ENCODE measurements at places on chromosomes 13 and 19.
A peak's percentile ranks its signal among the peaks of the same experiment; 100 is the strongest.

DNA sequence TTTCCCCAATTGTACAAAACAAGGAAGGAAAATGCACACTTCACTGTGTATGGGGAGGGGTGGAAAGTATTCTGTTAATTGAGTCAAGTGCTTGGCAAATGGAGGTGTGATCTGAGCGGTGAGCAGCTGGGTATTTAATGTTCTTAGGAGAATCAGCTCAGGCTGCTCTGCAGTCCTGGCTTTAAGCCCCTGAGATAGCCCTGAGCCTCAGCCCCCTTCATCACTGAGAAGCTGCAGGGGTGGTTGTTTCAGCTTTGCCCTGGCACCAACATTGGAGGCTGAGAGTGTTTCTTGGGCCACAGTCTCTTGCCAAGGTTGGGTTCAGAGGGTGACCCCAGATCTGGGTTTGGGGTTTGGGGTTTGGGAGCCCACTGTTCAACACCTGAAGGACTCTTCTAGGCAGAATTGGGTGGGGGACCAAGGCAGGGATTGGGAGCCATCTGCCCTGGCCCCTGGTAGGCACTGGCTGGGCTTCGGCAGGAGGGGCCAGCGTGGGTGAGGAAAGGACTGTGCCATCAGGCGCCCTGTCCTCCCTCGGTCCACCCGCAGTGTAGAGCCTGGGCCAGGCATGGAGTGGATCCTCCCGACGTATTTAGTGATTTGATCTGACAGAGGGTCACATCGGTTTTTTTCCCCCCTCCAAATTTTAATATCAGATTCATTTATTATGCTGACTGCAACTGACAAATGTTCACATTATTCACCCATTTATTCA lies 66.7 kb upstream of the ZNF536 start:
- no peak for DNase-seq

- DNase-seq: no peak
Observed at GRCh38 chr19:13825489-13826441, 30.5 kb downstream of the ZSWIM4 start.

DNA sequence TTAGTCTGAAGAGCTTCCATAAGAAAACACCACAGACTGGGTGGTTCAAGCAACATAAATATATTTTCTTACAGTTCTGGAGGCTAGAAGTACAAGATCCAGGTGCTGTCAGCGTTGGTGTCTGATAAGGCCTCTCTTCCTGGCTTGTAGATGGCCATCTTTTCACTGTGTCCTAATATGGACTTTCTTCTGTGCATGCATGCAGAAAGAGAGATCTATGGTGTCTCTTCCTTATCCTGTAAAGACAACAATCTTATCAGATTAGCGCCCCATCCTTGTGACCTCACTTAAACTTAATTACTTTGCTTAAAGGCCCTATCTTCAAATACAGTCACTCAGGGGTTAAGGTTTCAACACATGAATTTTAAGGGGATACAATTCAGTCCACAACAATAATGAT lies 14.1 kb upstream of the NDFIP2 start:
- no peak for DNase-seq

DNA sequence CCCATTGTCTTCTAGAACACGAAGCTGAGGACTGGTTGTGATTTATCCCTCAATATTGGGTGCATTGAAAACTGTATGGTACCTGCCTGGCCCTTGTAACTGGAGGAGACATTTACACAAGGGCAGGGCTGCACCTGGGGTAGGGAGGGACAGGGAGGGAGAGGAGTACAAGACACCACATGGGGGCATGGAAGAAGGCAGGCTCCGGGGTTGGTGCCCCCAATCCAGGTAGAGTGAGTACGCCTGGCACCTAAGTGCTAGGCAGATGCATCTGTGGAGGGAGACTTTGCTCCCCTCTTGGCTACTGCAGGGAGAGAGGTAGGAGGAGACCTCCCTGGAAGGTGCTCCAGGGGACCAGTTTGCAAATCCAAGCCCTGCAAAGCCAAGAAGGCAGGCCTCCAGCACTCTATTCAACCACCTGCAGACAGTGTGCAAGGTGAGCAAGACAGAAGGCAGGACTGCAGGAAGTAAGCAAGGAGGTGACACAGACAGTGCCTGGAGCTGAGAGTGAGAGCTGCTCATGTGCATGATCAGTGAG lies 19.4 kb upstream of the UQCRFS1 start:
- DNase-seq: no peak

GRCh38 chr13:34241332-34241731 lies 423.4 kb downstream of the RFC3 start:
- no peak for DNase-seq

- peak; percentile 67 for DNase-seq
Observed at GRCh38 chr19:6674868-6675305, 4.9 kb upstream of the TNFSF14 start.

GRCh38 chr13:75566658-75567057 lies 17.1 kb downstream of the UCHL3 start:
- DNase-seq: no peak

- no peak for DNase-seq
Observed at GRCh38 chr19:33239223-33239975, 13.7 kb upstream of the SLC7A10 start.

GRCh38 chr19:35063940-35064818 lies 22.7 kb downstream of the HPN start:
- DNase-seq: no peak

DNA sequence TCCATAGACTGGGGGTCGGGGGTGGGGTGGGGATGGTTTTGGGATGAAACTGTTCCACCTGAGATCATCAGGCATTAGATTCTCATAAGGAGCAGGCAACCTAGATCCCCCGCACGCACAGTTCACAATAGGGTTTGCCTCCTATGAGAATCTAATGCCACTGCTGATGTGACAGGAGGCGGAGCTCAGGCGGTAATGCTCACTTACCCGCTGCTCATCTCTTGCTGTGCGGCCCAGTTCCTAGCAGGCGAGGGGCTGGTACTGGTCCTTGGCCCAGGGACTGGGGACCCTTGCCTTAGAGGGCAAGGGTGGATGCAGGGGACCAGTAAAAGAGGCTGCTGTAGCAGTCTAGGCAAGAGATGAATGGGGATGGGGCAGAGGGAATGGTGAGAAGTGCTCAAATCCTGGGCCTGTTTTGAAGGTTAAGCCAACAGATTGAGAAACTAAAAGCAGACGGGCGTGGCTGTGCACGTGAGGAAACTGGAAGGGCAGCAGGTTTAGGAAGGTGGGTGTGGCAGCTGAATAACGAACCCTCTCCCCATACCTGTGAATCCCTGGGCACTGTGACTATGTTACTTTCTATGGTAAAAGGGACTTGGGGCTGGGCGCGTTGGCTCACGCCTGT lies 1.5 kb upstream of the ERICH4 start:
- DNase-seq: no peak

- DNase-seq: no peak
Observed at GRCh38 chr13:85728811-85729210, 70.4 kb downstream of the SLITRK6 start.

DNA sequence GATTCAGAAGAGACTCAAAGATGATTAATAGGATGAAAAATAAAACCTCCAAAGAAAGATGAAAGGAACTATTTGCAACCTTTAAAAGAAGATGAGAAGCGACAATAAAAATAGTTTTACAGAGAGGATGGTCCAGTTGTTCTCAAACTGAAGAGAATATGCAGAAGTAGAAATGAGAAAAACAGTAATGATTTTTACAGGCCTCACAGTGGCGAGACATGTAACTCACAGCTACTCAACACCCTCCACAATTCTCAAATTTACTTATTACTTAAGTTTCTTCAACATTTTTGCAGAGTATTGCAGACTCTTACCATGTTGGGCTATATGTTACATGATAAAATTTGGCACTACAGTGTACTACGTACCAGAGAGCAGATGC lies 20.8 kb downstream of the NUFIP1 start:
- no peak for DNase-seq

DNA sequence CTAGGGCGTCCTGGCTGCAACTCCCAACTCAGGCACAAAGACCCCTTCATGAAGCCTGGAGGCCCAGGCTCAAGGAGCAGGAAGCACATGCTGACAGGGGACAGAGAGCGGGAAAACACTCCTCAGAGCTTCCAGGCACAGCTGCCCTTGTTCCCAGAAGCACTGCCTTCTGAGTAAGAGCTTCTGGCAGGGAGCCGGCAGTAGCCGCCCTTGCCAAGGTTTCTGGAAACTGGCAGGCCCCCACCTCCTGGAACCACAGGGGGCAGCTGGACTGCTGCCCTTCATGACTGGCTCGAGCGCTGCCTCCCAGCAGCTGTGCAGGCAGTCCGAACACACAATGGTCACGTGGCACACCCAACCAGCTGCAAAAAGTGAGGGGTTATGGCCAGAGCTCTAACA lies 33.6 kb upstream of the EPHX3 start:
- DNase-seq: no peak

DNA sequence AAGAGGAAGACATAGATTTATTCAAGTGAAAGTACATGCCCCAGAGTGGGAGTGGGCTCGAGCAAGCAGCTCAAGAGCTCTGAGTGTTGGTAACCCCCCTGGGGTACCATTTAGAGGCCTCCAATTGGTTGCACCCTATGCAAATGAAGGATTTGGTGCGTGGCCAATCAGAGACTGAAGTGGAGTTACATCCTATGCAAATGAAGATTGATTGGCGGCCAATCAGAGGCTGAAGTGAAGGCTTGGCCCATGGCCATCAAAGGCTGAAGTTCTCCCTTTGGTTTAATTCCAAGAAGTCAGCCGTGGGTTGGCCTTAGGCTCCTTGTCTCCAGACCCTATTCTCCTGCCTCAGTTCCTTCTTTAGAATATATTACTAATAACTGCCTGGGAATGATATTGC lies 12.9 kb upstream of the IGFL1 start:
- no peak for DNase-seq

Data from stimulated activated CD8-positive, alpha-beta memory T cell treated with anti-CD3 and anti-CD28 coated beads, Interleukin-4, amount 100 ng/mL, for 1 hour (primary cell).